ENCODE measurements at places on chromosomes 13 and 19. TPM values are rescaled to one million over a fixed set of nuclear protein-coding genes. Genes with fewer than 3 reads are reported as not detected.

The SHKBP1 gene
- total RNA-seq = 136 TPM

- DNase-seq = no peak
These were observed 909 bp downstream of the RFXANK start for GRCh38 chr19:19192910-19193423.

DNA sequence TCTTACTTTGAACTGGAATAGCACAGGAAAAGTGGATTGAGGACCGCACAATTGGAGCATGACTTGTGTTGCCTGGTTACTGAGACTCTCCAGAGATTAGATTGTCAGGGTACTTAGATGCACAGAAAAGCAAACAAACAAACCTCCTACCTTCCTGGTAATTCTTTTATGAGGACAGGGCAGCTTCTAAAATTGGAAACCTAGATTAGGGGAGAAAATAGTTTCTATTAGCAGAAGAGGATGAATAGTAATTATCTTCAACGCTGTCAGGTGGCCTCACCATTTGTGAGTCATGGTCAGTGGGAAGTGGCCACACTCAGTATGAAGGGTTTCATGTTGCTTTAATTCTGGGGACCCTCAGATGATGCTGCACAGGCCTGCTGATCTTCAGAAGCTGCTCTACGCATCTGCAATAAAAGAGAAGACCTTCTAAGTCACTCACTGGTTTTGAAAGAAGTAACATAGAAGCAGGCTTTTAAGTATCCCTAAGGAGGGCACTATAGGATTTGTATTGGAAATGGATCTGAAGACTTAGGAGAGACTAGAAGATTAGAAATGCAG, 106.8 kb downstream of the LACC1 start:
- DNase-seq = no peak

DNA sequence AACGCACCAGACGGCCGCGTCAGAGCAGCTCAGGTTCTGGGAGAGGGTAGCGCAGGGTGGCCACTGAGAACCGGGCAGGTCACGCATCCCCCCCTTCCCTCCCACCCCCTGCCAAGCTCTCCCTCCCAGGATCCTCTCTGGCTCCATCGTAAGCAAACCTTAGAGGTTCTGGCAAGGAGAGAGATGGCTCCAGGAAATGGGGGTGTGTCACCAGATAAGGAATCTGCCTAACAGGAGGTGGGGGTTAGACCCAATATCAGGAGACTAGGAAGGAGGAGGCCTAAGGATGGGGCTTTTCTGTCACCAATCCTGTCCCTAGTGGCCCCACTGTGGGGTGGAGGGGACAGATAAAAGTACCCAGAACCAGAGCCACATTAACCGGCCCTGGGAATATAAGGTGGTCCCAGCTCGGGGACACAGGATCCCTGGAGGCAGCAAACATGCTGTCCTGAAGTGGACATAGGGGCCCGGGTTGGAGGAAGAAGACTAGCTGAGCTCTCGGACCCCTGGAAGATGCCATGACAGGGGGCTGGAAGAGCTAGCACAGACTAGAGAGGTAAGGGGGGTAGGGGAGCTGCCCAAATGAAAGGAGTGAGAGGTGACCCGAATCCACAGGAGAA, 1.9 kb downstream of the PPP1R12C start:
- DNase-seq = no peak

The WDR88 gene
- total RNA-seq = not detected

DNA sequence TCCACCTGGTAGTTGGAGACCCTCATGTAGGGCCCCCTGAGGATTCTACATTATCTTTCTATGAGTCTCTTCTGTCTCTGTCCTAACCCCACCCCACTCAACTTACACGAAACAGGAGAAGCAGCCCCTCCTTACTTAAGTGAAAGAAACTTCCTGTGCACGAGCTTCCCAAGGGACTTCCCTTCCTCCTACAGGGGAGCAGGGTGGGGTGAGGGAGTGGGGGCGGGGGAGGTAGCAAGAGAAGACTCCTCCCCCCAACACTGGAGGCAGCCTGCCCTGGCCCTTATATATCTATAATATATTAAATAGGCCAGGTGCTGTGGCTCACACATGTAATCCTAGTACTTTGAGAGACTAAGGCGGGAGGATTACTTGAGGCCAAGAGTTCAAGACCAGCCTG, 5.5 kb upstream of the PDE4C start:
- DNase-seq = no peak

The SYNGR4 gene
- total RNA-seq = not detected

GRCh38 chr13:52130641-52131040, 1.8 kb upstream of the NEK5 start:
- DNase-seq = no peak

The NR2C2AP gene
- 32.5 TPM for total RNA-seq

The SERP2 gene
- 0.25 TPM for total RNA-seq

DNA sequence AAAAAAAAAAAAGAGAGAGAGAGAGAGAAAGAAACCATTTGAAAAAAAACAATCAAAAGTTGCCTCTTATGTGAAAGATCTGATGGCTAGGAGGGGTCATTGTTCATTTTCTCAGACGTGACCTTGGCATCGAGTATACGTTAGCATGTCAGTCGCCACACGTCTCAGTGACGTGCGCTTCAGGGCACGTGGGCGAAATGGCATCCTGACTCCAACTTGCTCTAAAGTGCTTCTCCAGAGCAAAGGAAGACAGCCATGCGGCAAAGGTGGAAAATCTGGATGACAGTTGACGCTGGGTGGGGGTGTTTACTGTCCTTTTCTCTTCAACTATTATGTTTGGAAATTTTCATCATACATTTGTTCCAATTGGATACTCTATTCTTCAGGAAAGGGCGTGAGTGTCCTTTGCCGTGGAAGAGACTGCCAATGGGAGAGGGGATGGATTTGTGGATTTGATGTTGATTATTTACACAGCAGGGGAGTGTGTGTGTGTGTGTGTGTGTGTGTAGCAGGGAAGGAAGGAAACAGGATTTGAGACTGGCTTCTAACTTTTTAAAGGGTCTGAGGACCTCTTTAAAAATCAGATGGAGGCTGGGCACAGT, 25.0 kb downstream of the KLF2 start:
- DNase-seq = no peak

DNA sequence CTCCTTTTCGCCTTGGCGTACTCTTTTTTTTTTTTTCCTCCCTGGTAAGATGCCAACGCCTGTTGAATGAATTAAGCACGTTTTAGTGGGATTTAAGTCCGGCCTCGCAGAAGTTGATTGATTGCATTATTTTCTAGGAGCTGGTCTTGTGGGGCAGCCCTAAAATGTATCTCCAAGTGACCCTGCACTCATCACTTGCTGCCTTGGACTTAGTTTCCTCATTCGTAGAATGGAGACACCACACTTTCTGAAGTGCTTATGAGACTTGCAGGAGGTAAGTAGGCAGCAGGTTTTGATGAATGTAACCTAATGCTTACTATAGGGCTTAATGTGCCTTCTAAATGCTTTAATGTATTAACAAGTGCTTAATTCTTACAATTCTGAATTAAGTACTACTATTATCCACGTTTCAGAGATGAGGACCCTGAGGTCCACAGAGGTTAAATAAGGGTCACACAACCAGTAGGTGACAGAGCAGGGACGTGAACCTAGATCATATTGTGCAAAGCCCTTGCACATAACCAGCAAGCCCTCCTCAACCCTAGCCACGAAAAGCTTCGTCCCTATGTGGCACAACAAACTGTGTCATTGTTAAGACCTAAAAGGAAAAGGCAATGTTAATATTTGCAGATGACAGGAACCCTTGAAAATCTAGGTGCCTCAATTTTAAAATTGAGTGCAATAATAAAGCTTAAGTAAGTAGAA, 514 bp upstream of the ARGLU1 start:
- DNase-seq = no peak

DNA sequence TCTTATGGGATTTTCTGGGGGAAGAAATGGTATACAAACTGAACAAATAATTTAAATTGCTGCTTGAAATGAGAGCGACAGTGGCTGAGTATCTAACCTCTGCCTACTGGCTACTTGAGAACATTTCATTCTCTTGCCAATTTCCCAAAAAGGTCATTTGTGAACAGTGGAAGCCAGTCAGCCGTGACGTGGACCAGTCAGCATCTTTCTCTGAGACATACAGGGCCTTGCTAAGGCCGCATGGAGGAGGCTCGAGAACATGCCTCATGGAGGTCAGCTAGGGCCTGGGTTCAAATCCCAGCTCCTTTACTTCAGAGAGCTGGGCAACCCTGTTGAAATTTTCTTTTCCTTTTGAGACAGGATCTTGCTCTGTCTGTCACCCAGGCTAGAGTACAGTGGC, 20.3 kb downstream of the ZC3H4 start:
- no peak for DNase-seq

The IGSF23 gene
- not detected for total RNA-seq

DNA sequence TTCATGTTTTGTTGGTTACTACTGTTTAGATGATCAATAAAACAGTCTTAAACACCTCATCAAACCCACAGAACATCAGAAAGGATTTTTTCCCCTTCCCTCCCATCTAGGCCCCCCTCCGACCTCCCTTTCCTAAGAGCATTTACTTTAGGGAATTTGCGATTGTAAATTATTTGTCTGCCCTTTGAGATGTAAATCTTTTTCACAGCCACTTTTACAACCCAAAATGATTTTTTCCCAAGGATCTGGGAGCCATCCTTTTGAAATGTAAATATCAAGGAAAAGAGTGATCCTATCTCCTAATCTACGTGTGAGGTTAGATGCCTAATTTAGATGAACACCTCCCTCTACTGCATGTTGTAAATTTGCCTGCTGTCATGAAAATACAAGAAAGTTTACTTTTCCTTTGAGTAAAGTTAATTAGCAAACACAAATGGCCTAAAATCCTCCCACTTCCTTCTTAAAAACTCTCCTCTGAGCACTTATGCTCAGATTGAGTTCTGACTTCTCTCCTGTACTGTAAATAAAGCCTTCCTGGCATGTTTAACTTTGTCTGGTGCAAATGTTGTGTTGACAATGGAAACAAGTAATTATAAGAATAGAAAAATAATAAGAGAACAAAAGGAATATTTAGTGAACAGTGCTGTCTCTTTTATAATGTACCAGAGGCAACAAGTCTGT, 1646.9 kb upstream of the SPRY2 start:
- DNase-seq = no peak

GRCh38 chr13:43953370-43953769, 73.7 kb downstream of the LACC1 start:
- DNase-seq = no peak

DNA sequence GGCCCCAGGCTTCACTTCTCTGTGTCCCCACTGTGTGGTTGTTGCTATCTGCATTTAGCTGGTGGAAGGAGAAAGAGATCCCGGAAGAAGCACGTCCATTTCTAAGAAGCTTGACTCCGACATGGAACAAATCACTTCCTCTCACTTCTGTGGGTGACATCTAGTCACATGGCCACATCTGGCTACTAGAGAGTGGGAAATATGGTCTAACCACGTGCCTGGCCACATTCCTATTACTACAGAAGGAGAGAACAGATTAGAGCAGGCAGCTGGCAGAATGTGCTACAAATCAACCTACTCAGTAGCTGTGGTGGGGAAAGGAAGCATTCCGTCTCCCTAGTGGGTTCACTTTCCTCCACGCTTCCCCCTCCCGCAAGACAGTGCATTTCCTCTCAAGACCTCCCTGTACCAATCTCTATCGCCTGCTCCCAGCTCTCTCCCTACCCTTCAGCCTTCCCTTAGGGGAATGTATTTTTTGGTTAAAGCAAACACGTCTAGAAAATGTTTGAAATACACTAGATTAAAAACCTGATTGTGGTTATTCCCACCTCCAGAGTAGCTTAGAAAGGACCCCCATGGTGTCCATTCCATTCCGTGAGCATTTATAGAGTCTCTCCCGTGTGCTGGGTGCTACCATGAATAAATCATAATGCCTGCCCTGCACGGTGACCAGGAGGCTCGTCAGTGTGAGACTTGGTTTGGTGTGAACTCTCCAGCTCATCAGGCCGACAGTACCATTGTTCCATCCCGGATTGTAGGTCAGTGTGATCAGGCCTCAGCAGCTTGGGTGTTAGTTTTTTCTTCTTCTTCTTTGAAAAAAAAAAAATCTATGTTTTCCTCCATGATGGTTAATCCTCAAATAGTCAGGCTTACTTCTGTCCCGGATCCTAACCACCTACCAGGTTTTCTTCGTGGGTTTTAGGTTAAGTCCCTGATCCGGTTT, 8.0 kb upstream of the AMER2 start:
- no peak for DNase-seq

The RXFP2 gene
- total RNA-seq = not detected

- DNase-seq = no peak
These were observed 440.1 kb upstream of the NBEA start for GRCh38 chr13:34502011-34502410.

GRCh38 chr19:30204721-30205120, 167.5 kb upstream of the ZNF536 start:
- DNase-seq = no peak

- DNase-seq = no peak
These were observed 9.9 kb upstream of the KLHL26 start for GRCh38 chr19:18626906-18627305.

DNA sequence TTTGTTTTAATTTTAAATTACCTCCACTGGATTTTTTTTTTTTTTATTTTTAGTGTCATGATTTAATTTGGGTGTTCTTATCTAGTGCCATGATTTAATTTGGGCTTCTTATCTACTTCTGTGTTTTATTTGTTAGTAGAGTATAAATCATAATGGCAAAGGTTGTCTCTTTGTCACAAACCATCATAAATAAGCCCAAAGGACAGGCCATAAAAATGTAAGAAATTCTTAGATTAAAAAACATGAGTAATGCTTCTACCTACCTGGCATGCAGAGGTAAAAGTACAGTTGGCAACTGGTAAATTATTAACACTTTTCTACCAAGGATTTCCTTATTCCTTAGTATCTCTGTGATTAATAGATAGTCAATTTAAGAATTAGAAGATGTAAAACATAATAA, 55.2 kb downstream of the ERCC5 start:
- no peak for DNase-seq

DNA sequence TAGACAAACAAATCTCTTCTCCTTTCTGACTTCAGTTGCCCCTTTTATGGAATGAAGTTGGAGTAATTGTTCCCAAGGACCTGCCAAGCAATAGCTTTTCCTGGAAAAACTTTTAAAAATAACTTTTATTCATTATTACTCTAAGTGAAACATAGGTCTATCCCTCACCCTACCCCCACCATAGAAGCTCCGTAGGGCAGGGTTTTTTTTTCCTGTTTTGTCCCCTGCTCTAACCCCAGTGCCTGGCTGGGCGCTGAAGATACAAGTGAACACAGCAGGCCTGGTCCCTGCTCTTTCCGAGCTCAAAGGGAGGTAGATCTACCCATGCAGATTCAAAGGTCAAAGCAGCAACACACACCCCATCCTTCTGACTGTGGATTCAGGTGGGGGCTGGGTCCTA, 8.7 kb upstream of the GNG8 start:
- no peak for DNase-seq

- DNase-seq = no peak
These were observed 133.7 kb downstream of the RAP2A start for GRCh38 chr13:97567510-97568243.

- no peak for DNase-seq
These were observed 213.9 kb upstream of the ZNF536 start for GRCh38 chr19:30158067-30158892.

The IGFL3 gene
- total RNA-seq = not detected

GRCh38 chr19:3606690-3607289, at the start of gene TBXA2R:
Gene TBXA2R, minus strand, starts transcription at chr19:3606875. Its CDS starts 6,241 bp downstream, at chr19:3600634.
- no peak for DNase-seq

The CGB8 gene
- total RNA-seq = not detected
